ENCODE measurements at places on chromosomes 7 and 10. TPM values are rescaled to one million over a fixed set of nuclear protein-coding genes. Genes with fewer than 3 reads are reported as not detected.

GRCh38 chr10:30422981-30423654 lies 10.9 kb upstream of the MAP3K8 start:
- DNase-seq, result peak; percentile 70

The TMEM270 gene
- total RNA-seq, result 0.32 TPM

DNA sequence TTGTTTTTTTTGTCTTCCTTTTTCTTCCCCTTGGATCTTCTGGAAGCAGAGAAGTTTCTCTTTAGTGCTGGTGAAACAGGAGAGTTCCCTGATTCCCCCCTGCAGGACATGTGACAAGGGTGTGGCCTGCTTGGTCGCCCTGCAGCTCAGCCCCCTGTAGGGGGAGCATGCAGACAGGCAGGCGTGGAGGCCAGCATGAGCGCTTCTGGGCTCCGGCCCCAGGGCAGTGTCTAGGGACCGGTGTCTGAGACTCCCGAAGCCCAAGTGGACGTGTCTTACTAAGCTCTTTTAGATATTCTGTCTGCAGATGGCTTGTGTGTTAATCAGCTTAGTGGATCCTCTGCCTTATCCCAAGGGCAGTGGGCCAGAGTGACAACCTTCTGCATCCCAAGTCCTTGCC lies 26.1 kb downstream of the PRSS58 start:
- DNase-seq, result peak; percentile 17

GRCh38 chr7:1558841-1559625 lies 3.0 kb upstream of the TMEM184A start:
- no peak for DNase-seq

DNA sequence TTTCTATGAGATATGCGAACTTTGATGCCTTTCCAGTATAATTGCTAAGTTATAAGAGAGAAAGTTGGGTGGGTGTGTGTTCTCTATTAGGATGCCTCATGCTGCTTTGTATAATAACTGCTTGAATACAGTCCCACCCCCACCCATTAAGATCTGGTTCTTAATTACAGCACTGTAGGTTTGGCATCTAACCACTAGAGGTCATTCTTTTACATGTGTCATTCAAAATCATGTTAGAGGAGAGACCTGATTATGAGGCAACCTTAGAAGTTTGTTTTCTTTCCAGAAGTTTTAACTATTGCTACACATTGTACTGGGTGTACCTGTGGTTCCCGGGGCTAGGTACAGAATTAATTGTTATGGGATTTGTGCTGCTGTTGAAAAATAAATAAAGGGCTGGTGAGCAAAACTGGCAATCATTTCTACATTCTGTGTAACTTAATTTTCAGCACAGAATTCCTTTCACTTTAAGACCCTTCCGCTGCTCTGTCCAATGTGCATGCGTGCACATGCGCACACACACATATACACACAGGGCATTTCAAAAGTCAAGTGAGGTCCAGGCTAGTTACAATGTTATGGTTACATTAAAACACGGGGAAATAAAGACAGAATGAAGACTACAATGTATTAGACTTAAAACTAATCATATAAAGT lies 1156.3 kb downstream of the SORCS3 start:
- DNase-seq, result peak; percentile 35

The STEAP4 gene
- total RNA-seq, result 0.02 TPM

GRCh38 chr7:76054123-76055120 lies 6.5 kb downstream of the MDH2 start:
- DNase-seq, result peak; percentile 83

The GIMAP6 gene
- not detected for total RNA-seq

GRCh38 chr10:77036993-77037734 lies 600.4 kb downstream of the KCNMA1 start:
- DNase-seq, result peak; percentile 11

DNA sequence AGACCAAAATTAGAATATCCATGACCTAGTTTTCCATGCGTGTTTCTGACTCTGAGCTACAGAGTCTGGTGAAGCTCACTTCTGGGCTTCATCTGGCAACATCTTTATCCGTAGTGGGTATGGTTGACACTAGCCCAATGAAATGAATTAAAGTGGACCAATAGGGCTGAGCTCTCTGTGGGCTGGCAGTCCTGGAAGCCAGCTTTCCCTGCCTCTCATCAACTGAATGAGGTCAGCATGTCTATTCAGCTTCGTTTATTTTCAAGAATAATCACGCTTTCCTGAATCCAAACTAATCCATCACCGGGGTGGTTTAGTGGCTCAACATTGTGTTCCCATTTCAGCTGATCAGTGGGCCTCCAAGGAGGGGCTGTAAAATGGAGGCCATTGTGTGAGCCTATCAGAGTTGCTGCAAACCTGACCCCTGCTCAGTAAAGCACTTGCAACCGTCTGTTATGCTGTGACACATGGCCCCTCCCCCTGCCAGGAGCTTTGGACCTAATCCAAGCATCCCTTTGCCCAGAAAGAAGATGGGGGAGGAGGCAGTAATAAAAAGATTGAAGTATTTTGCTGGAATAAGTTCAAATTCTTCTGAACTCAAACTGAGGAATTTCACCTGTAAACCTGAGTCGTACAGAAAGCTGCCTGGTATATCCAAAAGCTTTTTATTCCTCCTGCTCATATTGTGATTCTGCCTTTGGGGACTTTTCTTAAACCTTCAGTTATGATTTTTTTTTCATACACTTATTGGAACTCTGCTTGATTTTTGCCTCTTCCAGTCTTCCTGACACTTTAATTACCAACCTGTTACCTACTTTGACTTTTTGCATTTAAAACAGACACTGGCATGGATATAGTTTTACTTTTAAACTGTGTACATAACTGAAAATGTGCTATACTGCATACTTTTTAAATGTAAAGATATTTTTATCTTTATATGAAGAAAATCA lies 35.5 kb downstream of the CAV1 start:
- peak; percentile 39 for DNase-seq

DNA sequence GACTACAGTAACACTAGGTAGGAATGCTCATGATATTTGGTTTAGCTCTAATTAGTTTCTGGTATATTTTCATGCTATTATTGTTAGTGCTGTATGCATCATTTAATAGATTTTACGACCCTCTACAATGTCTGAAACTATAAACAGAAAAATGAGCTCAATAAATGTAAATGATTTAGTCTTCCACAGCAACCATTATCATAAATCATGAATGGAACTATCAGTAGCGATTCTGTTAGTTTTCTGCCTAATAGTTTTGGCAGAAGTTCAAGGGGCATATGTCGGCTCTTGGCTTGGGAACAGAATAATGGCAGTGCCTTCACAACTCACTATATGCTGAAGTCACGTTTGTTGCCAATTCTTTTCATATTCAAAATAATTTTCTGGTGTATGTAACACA lies 494.8 kb downstream of the PARD3 start:
- no peak for DNase-seq

GRCh38 chr10:78295242-78295641 lies 261.6 kb downstream of the RPS24 start:
- DNase-seq, result no peak

DNA sequence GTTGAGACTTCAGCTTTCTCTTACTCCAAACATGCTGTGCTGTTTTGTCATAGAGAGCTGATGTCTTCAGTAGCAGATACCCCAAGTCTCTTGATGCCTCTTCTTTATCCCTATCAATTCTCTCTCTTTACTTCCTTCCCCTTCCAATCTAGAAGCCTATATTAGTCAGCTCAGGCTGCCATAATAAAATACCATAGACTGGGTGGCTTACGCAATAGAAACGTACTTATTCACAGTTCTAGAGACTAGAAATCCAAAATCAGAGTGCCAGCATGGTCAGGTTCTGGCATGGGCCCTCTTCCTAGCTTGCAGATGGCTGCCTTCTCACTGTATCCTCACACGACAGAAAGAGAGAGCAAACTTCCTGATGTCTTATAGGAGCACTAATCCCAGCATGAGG lies 9.0 kb upstream of the GARS1 start:
- no peak for DNase-seq

- DNase-seq, result no peak
These were observed 70.5 kb upstream of the ABI1 start for GRCh38 chr10:26931223-26931622.

The MAT1A gene
- total RNA-seq, result not detected

GRCh38 chr10:26803849-26804248 lies 56.9 kb downstream of the ABI1 start:
- DNase-seq, result no peak

DNA sequence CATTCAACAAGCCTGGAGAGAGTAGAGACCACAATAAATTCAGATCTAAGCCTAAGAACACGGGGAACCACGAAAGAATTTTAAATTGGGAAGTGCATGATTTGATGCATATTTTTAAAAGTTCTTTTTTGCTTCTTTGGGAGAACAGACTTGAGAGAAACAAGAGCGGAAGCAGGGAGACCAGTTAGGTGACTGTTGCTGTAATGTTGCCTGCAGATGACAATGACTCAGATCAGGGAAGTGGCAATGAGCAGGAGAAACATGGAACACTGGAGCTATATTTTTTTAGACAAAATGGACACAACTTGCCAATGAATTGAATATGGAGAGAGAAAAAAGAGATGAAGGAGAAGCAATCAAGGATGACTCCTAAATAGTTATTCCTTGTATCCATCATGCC lies 125.1 kb downstream of the RAPGEF5 start:
- no peak for DNase-seq

The SYT15 gene
- total RNA-seq, result 0.05 TPM

The KCTD7 gene
- 8.3 TPM for total RNA-seq

- DNase-seq, result no peak
These were observed 88.1 kb upstream of the FAM3C start for GRCh38 chr7:121484089-121484763.

GRCh38 chr10:30897048-30897447 lies 134.6 kb downstream of the ZNF438 start:
- DNase-seq, result no peak

DNA sequence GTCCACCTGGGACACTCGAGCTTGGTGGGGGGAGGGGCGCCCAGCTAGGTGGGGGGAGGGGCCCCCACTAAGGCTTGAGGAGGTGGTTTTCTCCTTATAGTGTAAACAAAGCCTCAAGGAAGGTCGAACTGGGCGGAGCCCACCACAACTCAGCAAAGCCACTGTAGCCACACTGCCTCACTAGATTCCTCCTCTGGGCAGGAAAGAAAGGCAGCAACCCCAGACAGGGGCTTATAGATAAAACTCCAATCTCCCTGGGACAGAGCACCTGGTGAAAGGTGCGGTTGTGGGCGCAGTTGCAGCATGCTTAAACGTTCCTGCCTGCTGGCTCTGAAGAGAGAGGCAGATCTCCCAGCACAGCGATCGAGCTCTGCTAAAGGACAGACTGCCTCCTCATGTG lies 133.1 kb downstream of the SNX13 start:
- no peak for DNase-seq

GRCh38 chr10:46536781-46537180 lies 19.7 kb downstream of the GPRIN2 start:
- DNase-seq, result no peak

DNA sequence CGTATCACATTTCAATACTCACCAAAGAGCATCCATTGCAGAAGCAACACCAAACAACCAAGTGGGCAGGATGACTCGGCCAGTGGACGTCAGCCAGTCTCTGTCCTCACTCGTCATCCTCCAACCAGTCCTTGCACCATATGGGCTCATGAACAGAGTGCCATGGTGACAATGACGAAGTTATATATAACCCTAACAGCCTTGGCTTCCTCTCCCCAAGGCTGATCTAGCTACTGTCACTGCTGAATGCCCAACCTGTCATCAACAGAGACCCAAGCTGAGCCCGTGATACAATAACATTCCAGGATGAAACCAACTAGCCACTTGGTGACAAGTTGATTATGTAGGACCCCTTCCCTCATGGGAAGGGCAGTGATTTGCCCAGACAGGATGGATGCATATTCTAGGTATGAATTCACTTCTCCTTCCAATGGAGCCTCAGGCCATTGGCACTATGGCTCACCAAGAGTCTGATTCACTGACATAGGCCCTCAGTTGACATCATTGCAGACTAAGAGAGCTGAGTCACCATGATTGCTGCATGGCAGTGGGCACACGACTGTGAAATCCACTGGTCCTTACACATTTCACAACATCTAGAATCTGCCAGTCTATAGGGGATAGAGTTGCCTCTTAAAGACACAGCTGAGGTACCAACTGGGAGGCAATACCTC lies 26.3 kb upstream of the PPIF start:
- DNase-seq, result peak; percentile 98

DNA sequence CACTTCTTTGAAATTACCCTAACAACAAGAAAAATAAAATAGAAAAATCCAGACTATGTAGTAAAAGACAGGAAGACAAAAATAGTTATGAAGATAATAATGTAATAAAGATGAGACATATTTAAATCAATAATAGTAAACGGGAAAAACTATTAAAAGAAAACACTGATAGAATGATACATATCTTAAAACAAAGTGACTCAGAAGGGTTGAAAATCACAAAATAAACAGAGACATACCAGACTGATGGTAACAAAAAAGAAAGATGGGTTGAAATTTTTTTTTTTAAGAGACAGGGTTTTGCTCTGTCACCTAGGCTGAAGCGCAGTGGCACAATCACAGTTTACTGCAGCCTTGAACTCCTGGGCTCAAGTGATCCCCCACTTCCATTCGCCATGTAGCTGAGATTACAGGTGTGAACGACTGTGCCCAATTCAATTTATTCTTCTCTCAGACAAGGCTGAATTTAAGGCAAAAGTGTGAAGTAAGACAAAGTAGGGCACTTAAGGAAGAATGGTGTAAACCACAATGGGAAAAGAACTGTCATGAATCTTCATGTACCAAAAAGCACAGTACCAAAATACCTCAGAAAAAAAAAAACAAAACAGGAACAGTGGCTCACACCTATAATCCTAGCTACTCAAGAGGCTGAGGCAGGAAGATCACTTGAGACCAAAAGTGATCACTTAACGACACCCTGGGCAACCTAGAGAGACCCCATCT lies 47.4 kb downstream of the LMBR1 start:
- DNase-seq, result no peak

The PLXDC2 gene
- total RNA-seq, result 2.8 TPM

DNA sequence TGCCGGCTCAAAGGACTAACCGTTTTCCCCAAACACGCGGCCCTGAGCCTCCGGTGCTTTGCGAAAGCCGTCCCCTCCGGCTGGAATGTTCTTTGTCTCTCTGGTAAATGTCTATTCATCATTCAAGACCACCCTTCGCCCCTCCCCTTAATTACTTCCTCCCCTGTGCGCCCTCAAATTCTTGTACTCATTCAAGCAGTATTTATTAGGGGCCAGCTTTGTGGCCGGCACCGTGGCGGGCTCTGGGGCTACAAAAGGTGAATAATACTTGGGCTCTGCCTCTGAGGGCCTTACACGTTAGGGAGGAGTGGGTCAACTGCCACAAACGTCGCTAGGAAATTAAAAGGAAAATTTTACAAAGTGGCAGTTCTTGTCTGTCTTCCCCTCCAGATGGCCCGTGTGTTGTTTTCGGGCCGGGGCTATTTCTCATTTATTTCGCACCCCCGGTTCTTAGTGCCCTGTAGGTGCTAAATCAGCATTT lies 1.5 kb upstream of the MEST start:
- DNase-seq, result no peak

DNA sequence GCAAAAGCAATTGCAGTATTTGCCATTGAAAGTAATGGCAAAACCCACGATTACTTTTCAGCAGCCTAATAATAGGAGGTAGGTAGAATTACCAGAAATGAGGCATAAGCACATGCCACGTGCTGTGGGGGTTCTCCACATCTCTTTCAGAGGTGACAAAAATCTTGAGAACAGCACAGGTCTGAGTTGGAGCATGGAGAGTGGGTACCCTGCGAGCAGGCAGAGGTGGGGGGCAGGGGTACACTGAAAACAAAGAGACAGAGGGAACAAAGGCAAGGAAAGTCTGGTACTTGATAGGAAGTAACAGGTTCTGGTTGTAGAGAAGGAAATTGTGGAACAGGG lies 75.9 kb downstream of the FAM107B start:
- no peak for DNase-seq
